ENCODE measurements at places on chromosomes 16 and 17. TPM values are rescaled to one million over a fixed set of nuclear protein-coding genes. Genes with fewer than 3 reads are reported as not detected.

DNA sequence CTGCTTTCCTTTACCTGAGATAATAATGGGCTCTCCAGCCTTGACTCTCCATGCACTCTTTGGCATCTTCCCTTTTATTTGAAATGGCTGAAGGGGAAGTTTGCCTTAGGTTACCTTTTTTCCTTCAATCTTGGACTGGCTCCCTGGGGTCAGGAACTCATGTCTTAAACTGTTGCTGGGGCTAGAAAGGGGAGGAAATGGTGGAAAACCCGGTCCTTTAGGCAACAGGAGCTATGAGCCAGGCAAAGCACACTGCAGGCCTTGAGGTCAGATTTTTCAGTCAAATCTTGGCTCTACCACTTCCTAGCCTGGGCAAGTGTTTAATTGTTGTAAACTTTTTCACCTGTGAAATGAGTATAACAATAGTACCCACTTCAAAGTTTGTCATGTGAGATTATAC, 30.2 kb downstream of the MINK1 start:
- no peak for DNase-seq

- no peak for DNase-seq
Measured at GRCh38 chr16:3509470-3509928, 8.7 kb downstream of the CLUAP1 start.

DNA sequence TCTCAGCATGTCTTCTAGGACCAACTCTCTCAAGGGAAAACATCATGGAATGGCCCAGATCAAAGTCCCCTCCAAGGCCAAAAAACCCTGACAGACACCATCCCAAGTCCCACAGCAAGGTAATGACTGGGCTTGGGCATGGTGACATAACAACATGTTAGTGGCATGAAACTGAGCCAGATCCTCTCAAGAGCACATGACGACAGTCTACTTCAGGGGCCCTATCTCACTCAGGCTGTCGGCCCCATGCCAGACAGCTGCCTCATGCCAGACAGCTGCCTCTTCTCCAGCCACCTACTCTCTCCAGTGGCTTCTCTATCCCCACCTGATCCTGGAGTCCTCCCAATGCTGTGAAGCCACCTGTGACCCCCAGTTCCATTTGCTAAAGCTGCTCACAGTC, 18.4 kb downstream of the HSD11B2 start:
- no peak for DNase-seq

DNA sequence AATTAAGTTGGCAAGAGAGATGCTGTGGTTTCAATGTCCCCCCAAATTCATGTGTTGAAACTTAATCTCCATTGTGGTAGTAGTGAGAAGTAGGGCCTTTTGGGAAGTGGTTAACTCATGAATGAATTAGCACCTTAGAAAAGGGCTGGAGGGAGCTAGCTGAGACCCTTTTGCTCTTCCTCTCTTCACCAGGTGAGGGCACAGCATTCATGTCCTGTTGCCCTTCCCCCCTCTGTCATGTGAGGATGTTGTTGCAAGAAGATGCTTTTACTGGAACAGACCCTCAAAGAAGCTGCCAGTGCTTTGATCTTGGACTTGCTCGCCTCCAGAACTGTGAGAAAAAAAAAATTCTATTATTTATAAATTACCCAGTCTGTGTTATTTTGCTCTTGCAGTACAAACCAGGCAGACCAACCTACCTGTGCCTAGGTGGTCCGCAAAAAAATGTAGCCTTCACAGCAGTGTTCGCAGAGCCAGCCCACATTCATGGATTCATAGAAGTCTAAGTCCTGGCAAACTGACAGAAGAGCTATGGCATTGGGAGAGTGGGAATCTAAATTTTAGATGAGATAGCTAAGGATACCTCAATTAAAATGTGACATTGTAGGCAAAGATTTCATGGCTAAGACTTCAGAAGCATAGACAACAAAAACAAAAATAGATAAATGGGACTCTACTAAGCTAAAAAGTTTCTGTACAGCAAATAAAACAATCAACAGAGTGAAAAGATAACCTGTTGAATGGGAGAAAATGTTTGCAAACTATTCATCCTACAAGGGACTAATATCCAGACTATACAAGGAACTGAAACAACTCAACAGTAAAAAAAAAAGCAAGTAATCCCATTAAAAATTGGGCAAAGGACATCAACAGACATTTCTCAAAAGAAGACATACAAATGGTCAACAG, 32.0 kb upstream of the ABCA5 start:
- peak; percentile 26 for DNase-seq

- no peak for DNase-seq
Measured at GRCh38 chr16:84849751-84850150, 30.0 kb downstream of the CRISPLD2 start.

DNA sequence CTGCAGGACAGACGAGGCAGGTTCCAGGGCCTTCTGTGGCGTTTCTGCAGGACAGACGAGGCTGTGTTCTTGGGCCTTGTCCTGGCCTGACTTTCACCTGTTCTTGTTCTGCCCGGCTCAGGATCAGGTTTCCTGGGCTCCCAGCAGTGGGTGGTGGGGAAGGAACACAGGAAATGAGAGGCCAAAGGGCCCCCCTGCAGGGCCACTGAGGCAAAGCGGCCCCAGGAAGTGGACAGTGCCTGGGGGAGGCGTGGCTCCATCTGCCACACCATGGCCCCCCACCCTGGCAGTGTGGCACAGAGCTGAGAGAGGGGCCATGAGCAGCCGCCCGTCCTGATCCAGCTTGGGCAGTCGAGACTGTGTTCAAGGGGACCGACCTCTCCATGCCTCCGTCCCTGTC, 20.7 kb downstream of the SPIRE2 start:
- no peak for DNase-seq

DNA sequence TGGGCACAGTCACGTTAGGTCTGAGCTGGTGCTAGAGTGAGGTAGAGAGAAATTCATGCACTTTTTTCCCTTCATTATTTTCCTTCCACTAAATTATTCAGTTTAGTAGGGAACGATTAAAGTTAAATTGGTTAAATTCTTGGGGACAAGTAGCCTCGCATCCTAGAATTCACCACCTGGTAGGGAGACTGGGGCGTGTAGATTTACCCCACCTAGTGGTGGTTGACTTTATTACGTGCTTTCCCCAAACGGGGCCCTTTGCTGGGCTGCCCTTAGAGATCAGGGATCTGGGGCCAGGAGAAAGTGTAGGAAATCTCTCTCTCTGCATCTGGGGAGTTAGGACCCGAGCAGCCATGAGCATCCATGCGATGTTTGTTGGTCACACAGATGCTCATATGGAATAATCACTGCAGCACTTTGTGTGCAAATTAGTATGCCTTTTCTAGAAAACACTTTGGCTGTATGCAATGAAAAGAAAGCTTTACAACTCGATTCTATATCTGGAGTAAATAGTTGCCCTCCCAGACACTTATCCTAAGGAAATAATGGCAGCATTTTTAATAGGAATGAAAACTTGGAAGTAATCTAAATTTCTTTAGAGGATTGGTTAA, 107.0 kb downstream of the PLCG2 start:
- peak; percentile 40 for DNase-seq

SCNN1B gene
- total RNA-seq = 0.37 TPM

MYADML2 gene
- total RNA-seq = not detected

Data from HCT116 (cell line).